ENCODE measurements at places on chromosomes 3 and 15. TPM values are rescaled to one million over a fixed set of nuclear protein-coding genes. Genes with fewer than 3 reads are reported as not detected.

Gene CHDH
- under 0.01 TPM for total RNA-seq

Gene LEKR1
- 0.47 TPM for total RNA-seq

Gene PCLAF
- total RNA-seq: 11.4 TPM

Gene P3H2
- 2.6 TPM for total RNA-seq

Gene LRRC15
- 0.45 TPM for total RNA-seq

Gene NPAP1
- total RNA-seq: not detected
